ENCODE measurements at places on chromosomes 3 and 15.

DNA sequence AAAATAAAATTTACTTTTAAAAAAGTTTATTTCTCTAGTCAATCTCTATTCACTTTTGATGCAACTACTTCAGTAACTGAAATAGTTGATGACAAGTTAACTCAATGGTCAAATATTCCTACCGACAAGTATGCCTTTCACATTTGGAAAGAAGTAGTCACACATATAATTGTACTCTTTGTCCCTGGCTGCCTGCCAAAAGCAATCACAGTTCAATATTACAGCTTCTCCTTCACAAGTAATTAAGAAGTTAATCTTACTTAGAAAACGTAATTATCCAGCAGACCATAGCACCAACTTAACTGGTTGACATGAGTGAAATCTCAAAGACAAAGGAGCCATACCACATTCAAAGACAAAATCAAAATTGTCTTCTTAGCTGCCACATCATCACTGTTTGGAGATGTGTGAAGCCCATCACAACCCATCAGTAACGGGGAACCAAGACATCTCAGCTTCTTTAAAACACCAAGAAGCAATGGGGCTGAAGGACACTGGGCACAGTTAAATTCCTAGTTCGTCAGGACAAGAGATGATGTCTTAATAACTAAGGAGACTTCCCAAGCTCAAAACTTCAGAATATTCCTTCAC lies 86.1 kb downstream of the PLCH1 start:
- no peak for DNase-seq

DNA sequence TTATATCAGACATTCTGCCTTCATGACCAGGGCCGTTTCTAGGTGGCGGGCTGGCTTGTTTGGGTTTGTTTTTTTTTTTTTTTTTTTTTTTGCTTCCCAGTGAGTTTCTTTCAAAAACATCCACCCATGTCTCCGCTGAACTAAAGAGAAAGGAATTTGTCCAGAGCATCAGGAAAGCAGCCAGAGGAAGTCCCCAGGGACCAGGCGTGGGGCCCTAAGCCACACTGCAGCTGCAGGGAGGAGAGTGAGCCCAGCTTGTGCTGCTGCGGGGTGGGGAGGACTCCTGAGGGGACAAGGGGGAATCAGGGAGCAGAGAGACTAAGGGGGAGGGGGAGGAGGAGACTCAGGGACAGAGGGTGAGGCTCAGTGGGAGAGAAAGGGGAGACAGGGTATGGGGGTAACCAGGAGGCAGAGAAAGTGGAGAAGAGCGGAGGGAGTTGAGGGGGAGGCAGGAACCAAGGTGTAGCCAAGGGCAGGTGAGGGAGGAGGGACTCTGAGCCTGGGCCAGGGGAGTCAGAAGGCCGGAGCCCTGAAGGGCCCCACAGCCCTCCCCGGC lies 49.5 kb downstream of the CYP11A1 start:
- DNase-seq = no peak

DNA sequence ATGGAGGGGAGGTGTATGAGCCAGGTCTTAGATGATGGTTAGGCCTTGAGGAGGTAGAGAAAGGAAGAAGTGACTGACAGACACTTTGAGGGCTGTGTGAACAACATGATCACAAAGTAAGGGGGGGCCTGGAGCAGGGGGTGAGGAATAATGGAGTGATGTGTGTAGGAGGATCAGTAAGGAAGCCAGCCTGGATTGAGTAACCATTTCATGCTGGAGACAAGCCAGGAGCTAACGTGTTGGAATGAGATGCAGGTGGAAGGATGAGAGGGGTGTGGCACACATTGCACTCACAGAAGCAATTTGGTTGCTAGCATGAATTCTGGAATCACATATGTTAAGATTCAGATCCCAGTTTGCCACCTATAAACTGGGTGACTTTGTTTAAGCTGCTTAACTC lies 65.5 kb downstream of the BBX start:
- DNase-seq = peak; percentile 6

GRCh38 chr3:13045904-13046568 lies 27.2 kb downstream of the IQSEC1 start:
- no peak for DNase-seq

Measured in COR-L47 (cell line).